ENCODE measurements at places on chromosomes 13 and 19.

GRCh38 chr19:42397263-42398166 lies 7.4 kb upstream of the CNFN start:
- no peak for DNase-seq

- no peak for DNase-seq
Observed at GRCh38 chr19:53394522-53394973, 401 bp upstream of the ZNF765 start.

GRCh38 chr13:22201375-22201925 lies 530.6 kb downstream of the FGF9 start:
- no peak for DNase-seq

- DNase-seq, result no peak
Observed at GRCh38 chr13:39405596-39406205, 197.3 kb downstream of the LHFPL6 start.

- no peak for DNase-seq
Observed at GRCh38 chr19:49820125-49820524, 2.0 kb downstream of the MED25 start.

GRCh38 chr13:41213316-41213715 lies 18.9 kb upstream of the KBTBD7 start:
- no peak for DNase-seq

All from fibroblast of skin of left quadriceps (primary cell).